ENCODE measurements at places on chromosomes 6 and 20. TPM values are rescaled to one million over a fixed set of nuclear protein-coding genes. Genes with fewer than 3 reads are reported as not detected.
A peak's percentile ranks its signal among the peaks of the same experiment; 100 is the strongest.

DNA sequence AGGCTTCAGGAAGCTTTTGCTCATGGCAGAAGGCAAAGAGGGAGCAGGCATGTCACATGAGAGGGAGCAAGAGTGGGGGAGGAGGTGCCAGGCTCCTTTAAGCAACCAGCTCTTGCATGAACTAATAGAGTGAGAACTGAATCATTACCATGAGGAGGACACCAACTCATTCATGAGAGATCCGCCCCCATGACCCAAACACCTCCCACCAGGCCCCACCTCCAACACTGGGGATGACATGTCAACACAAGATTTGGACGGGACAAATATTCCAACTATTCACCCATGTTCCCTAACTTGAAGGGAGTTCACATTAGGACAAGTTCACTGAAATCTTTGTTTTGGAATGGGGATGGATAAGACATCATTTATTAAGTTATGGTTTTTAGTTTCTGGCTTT lies 155.2 kb upstream of the ESR1 start:
- DNase-seq = no peak

DNA sequence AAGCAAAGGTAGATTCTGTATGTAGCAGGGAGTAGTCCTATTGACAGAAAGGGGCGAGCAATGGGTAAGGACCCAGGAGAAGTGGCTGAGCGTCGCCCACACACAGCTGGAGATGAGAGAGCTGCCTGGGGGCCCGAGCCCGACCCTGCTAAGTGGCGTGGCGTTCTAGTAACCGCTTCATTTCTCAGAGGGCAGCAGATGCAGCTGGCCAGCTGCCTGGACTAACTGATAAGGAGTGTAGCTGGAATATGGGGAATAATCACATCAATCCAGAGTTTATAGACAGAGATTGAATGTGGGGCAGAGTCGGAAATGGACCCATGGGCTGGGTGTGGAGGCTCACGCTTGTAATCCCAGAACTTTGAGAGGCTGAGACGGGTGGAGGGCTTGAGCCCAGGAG lies 64.4 kb downstream of the EZR start:
- DNase-seq = no peak

- DNase-seq = peak; percentile 58
Measured at GRCh38 chr6:53439556-53439955, 90.8 kb upstream of the ELOVL5 start.

DNA sequence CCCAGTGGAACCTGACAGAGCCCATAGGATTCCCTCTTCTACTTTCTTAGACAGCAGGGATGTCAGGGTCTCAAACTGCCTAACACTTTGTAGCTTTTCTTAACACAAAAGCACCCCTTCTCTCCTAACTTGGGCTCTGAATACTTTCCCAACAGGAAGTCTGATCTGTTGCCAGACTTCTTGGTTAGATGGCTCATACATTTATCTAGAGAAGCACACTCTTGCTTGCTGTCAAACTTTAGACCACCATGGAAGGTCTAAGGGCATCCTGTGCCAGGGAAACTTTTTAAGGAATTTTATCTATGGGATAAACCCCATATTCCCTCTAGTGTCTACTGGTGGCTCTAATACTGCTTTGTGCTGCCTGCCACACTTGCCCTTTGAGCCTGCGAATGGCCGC lies 3.3 kb upstream of the C6orf136 start:
- peak; percentile 85 for DNase-seq

- peak; percentile 61 for DNase-seq
Measured at GRCh38 chr6:31711233-31711632, 3.9 kb upstream of the LY6G6D start.

GRCh38 chr20:50540620-50541605 lies 30.7 kb downstream of the PTPN1 start:
- DNase-seq = peak; percentile 79

- DNase-seq = no peak
Measured at GRCh38 chr20:36624068-36624943, 18.7 kb downstream of the RAB5IF start.

- no peak for DNase-seq
Measured at GRCh38 chr20:5364136-5364821, 47.5 kb upstream of the PROKR2 start.

- DNase-seq = peak; percentile 100
Measured at GRCh38 chr6:41723530-41724227, 11.7 kb downstream of the TFEB start.

DNA sequence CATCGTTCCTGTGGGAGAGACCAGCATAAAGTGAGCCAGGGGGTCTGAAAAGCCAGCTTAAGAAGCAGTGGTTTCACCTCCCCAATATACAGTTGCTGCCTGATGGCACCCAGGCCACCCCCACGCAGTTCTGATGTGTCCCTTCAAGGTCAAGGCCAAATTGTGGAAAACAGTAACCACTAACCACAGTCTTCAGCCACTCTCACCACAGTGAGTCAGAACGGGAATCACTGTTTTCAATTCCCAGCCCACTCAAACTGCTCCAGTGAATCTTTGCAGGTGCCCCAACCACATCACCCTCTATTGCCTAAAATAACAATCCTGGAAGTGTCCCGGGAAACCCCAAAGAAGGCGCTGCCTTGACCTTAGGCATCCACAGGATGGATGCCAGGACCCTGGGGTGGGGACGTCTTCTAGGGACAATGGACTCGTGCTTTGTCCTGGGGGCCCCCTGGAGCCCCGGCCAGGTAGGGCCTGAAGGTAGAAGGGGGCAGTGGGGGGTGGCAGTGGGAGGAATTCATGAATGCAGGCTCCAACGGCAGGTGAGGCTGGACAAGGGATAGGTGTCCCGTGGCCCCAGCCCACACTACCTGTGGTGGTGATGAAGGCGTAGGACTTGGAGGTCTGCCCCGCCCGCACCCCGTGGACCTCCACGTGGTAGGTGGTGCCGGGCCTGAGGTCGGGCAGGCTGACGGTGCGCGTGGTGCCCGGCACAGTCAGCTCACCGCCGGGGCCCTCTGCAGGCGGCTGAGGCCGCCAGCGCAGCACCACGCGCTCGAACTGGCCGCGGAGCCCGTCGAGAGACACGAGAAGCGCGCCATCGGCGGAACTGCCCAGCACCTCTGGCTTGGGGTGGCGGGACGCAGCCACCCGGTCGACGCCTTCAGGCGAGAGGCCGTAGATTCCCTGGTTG lies 22.2 kb downstream of the TNXB start:
- DNase-seq = peak; percentile 99

GRCh38 chr6:142885182-142885867 lies 59.7 kb downstream of the HIVEP2 start:
- DNase-seq = no peak

DNA sequence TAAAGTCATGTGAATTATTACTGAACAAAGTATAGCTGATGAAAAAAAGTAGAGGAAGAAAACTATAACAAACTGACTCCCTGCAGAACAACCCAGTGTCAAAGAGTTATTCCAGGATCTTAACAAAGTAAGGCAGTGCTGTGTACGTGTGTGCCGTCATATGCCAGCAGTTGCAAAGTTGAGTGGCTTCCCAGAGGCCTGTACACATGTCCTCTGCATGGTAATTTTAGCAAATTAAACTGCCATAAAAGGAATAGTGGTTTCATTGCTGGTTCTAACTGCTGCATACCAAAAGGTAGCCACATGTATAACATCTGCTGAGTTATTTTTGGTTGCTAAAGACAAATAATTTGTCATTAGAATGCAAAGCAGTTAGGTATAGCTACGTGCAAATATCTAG lies 44.8 kb downstream of the RIPOR2 start:
- no peak for DNase-seq

DNA sequence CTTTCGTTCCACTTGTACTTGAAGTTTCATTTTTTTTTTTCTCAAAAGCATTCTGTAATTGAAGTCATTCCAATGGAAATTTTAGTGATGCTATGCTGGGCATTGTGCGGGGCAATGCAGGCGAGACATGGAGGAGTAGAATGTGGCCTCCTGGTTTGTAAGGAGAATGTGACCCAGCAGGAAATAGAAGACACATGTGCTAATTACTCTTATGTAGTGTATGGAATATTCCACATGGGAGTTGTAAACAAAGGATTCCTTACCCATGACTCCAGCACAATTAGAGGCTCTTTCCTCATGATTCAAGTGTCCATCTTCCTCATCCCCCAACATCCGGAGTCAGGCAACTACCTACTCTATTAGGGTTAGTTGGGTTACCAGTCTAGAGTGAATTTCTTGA lies 14.9 kb upstream of the RFPL4B start:
- DNase-seq = no peak

- DNase-seq = peak; percentile 46
Measured at GRCh38 chr6:157281570-157281969, 41.7 kb downstream of the TMEM242 start.

GRCh38 chr6:119024111-119024510 lies 54.4 kb downstream of the FAM184A start:
- DNase-seq = no peak

DNA sequence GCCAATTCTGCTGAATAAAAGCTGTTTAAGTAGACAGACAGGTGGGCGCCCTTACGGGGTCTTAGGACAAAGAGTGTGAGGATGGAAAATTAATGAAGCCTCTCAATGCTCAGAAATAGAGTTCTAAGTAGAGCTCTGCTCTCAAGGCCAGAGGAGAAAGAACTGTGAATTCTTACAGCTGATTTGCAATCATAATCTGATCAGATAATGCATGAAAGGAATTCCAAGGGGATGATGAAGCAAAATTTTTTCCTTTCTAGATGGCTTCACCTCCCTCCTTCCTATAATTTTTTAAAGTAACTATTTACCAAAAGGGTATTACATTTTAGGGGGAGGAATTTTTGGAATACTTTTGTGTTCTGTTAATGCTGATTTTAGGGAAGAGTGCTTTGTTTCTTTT lies 308.1 kb upstream of the HS3ST5 start:
- DNase-seq = no peak

NFKBIE gene
- 3.2 TPM for total RNA-seq

HSPA12B gene
- not detected for total RNA-seq

CST7 gene
- not detected for total RNA-seq

NOX3 gene
- not detected for total RNA-seq

WFDC5 gene
- not detected for total RNA-seq

GGTLC1 gene
- not detected for total RNA-seq

OSBPL2 gene
- total RNA-seq = 35.8 TPM

CHRNA4 gene
- not detected for total RNA-seq

HSPA1L gene
- total RNA-seq = 0.29 TPM

TRIM40 gene
- total RNA-seq = not detected
